ENCODE measurements at places on chromosomes 16 and 17.

- no peak for DNase-seq
These were observed 217.2 kb upstream of the CDH11 start for GRCh38 chr16:65339062-65339461.

DNA sequence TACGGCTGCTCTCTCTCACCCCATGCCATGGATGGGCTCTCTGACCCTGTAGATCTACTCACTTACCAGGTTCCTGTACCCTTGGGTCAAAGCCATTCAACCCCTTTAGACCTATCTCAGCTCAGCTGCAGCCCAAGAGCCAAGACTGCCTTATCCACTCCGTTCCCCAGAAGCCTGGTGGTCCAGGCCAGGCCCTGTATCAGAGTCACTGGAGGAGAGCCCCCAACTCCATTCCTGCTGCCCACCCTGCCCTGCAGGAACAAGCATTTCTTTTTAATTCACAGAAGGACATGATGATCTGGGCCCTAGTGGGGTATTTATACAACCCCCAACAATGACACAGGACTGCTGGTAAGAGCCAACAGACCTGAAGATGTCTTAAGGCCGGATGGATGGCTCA is 76.8 kb downstream of the AIPL1 start:
- DNase-seq = no peak

DNA sequence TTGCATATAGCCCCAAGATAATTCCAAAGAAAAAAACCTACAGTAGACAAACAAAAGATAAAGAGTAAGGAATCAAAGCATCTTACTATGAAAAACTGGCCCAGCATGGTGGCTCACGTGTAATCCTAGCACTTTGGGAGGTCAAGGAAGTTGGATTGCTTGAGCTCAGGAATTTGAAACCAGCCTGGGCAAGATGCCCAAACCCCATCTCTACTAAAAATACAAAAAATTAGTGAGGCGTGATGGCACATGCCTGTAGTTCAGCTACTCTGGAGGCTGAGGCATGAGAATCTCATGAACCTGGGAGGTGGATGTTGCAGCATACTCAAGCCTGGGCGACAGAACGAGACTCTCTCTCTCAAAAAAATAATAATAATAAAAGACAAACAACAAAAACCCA is 764.7 kb upstream of the KIF2B start:
- no peak for DNase-seq

GRCh38 chr17:50541716-50542688 is 5.0 kb upstream of the SPATA20 start:
- DNase-seq = peak; percentile 45

- no peak for DNase-seq
These were observed 90.1 kb downstream of the TMEM132E start for GRCh38 chr17:34669511-34669910.

GRCh38 chr16:66516509-66516807 is 33.5 kb downstream of the TK2 start:
- DNase-seq = no peak

DNA sequence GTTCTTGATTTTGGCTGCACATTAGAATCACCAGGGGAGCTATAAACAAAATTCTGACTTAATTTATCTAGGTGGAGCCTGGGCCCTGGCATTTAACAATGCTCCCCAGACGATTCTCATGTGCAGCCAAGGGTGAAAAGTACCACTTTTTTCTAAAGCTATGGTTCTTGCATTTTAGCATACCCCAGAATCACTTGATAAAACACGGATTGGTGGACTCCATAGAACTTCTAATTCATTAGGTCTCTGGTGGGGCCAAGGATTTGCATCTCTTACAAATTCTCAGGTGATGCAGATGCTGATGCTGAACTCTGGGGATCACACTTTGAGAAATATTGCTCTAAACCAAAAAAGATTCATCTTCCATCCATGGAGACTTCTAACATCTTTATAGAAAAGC is 74.5 kb downstream of the RPGRIP1L start:
- DNase-seq = peak; percentile 43
